ENCODE measurements at places on chromosomes 16 and 17.

DNA sequence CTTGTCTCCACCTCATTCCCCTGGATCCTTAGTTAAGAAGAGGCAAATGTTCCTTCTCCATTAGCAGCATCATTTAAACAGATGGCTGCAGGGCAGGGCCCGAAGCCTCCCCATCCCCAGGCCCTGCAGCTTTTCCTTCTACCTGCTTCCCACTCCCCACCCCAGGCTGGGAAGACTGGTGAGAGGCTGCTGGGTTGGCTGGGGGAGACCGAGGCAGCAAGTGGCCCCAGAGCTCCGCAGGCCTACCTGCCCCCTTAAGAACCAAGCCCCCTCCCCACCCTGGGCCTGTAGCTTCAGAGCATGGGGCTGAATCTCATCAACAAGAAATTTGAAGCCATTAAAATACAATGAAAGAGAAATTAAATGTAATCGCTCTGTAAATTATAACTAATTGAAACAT, 22.1 kb upstream of the RPL38 start:
- DNase-seq = no peak

DNA sequence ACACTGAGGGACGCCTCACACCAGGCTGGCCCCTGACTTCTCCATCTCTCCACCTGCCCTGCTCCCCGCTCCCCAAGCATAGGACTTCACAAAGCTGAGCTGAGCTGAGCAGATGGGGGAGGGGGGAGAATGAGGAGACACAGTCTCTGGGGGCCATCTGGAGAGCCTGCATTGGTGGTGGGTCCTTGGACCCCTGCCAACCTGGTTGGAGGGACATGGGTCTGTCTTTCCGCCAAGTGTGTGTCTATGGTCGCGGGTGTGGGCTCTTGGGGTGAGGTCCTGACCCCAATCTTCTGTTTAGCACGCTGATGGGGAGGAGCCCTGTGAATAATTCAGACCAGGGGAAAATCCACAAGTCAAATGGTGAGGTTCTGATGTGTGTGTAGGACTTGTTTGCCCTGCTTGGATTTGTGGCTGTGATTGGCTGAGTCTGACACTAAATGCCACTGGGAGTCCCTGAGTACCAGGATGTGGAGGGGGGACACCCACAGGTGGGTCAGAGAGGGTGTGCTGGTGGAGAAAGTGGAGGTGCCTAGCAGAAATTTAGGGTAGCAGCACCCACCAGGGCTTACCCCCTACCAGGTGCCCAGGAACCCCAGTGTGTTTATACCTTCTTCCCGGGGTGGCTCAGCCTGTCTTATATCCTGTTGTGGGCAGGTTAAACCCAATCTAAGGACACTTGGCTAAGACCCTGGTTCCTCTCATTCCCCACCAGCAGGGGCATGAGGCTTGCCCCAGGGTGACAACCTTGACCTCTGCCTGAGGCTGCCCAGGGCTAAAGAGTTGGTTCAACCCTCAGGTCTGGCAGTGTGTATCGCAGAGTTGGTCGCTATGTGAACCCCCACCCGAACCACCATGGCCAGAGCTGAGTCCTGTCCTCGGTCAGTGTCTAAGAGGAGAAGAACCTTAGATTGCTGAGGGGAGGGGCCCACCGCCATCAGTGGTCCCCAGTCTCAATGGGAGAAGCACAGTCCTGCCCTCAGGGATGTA, 2.1 kb downstream of the FMNL1 start:
- DNase-seq = peak; percentile 47

DNA sequence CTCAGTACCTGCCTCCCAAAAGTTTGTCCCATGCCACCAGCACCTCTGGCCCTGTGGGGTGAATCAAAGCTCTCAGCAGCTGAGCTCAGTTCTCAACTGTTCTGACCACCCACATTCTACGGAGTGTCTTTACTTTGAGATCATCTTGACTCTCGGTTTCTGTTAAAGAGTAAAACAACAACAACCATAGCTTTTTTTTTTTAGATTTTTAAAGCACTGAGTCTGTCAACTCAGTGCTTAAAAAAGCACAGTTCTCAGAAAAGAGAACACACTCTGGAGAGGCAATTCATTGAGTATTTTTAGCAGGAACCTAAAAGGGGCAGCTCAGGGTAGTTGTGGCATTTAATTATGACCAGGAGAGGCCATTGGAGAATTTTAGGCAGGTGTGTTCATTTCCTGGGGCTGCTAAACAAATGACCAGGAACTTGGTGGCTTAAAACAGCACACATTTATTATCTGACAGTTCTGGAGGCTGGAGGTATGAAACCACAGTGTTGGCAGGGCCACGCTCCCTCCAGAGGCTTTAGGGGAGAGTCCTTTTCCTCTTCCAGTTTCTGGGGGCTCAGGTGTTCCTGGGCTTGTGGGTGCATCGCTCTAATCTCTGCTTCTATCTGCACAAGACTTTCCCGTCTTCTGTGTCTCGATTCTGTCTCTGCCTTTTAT, 6.7 kb upstream of the WFIKKN2 start:
- DNase-seq = no peak

DNA sequence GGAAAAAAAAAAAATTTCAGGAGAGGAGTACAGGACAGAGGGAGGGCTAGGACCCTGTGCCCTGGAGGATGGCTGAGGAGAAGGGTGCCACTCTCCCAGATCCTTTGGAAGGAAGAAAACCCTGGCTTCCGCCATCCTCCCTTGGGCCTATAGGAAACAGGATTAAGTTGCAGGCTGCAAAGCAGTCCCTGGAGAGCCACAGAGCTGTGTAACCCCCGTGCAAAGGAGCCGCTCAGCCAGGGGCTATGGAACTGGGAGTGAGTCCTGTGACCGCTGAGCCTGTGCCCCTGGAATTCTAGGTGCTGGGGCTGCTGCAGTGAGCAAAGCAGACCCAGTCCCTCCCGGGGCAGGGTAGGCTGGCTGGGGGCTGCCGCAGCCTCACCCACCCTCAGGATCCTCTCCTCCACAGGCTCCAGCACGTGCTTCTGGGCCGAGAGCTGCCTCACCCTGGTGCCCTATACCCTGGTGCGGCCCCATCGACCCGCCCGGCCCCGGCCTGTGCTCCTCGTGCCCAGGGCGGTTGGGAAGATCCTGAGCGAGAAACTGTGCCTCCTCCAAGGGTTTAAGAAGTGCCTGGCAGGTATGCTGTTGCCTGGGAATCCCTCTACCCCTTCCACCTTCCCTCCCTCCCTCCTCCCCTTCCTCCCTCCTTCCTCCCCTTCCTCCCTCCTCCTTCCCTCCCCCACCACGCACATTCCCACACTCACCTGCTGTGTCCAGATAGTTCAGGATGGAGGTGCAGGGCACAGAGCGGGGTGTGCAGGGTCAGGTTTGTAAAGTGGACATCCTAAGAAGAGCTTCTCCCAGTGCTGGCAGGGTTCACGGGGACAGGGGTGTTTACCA, 15.3 kb downstream of the SGSH start:
- no peak for DNase-seq

DNA sequence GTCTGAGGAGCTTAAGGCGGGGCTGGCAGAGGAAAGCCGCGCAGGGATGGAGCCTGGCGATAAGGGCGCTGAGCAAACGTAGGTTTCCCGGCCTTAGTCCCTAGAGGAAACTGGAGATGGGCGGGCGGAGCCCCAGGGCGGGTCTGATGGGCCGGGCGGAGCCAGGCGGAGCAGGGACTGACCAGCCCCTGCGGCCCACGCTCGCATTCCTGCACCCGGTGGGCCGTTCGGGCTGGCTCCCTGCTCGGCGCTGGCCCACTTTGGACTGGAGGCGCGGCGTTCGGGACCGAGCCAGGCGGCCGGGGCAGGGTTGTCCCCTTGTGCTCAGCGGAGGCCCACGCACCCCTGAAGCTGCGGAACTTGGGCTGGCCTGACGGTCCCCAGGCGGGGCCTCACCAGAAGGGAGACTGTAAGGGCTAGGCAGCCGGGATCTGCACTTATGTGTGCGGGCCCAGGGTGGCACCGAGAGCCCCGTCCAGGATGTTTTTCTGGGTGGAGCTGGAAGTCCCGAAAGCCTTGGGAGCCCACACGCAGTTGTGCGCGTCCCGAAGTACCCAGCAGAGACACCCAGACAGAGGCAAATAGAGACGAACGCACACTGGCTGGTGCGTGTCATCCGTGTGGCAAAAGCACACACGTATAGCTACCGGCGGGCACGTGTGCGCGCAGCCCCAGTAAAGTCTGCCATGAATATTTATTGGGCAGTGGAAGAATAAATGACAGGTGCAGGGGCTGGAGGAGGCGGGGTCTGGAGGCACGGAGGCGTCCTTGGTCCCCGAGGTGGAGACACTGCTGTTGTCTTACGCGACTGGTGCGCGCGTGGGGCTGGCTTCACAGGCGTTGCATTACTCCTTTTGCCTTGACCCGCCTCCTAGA, 1.4 kb downstream of the PYDC1 start:
- DNase-seq = no peak

GRCh38 chr16:67342616-67343015, 16.0 kb downstream of the LRRC36 start:
- DNase-seq = no peak

GRCh38 chr17:73936908-73937627, 266.4 kb upstream of the RPL38 start:
- no peak for DNase-seq

- no peak for DNase-seq
These were observed 139.5 kb downstream of the CYLD start for GRCh38 chr16:50881331-50881830.

GRCh38 chr17:80125656-80126448, 21.1 kb downstream of the EIF4A3 start:
- DNase-seq = no peak

GRCh38 chr17:40303009-40303657, 5.8 kb upstream of the RARA start:
- no peak for DNase-seq

- peak; percentile 74 for DNase-seq
These were observed 1.1 kb downstream of the ANKRD11 start for GRCh38 chr16:89489040-89489897.

GRCh38 chr17:61232871-61233270, 166.8 kb upstream of the TBX2 start:
- DNase-seq = no peak

- no peak for DNase-seq
These were observed 96.1 kb upstream of the ELAC2 start for GRCh38 chr17:13113821-13114525.

- DNase-seq = no peak
These were observed 10.0 kb upstream of the HES7 start for GRCh38 chr17:8133941-8134340.

- no peak for DNase-seq
These were observed 110.5 kb downstream of the HS3ST2 start for GRCh38 chr16:22924492-22924891.

DNA sequence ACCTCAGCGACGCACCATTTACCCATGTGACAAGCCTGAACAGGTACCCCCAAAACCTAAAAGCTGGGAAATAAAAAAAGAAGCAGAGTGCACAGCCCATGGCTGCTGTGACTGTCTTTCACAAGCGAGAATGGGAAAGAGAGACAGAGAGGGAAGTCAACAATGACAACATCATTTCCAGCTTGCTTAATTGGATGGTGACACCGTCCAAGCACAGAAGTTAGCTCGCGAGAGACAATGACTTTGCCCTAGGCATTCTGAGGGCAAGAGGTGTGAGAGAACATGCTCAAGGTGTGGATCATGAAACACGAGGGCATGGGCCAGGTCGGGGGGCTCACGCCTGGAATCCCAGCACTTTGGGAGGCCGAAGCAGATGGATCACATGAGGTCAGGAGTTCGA, 19.3 kb upstream of the NSMCE1 start:
- DNase-seq = no peak

DNA sequence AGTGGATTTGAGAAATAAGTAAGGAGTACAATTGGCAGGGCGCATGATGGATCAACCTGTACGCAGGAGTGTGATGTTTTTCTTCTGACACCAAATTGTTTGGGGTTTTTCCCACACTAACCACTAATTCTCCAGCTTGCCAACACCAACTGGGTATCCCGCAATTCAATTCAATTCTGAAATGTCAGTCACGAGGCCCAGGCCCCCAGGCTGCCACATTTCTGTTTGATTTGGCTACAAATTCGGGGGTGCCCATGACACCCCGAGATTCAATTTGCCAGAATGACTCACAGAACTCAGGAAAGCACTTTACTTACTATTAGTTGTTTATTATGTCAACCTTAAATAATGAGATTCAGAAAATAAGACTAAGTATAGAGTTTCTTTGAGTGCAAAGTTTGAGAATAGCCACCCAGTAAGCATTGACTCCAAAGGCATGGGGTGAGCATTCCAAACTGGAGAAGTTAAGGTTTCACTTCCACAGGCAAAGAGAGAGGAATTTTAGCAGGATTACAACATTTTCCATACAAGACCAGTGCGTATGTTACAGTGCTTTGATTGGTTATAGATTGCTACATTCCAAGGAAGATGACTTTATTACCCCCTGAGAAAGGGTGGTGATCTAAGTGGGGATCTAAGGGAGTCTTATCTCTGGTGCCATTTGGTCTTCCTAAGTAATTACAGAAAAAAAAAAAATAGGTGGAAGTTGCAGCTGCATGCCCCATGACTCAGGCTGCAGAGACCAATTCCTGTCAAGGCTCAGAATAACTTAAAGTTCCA, 11.5 kb downstream of the SLC46A1 start:
- no peak for DNase-seq

Data from T-helper 22 cell (primary cell).